Stimulated activated CD4-positive, alpha-beta T cell treated with anti-CD3 and anti-CD28 coated beads, TNF-alpha, amount 100 ng/mL, for 1 hour (primary cell): ENCODE measurements at places on chromosomes 7 and 10.

- DNase-seq, result no peak
Measured at GRCh38 chr10:61961278-61961677, 59.8 kb downstream of the ARID5B start.

GRCh38 chr7:21960922-21961321 is 15.2 kb upstream of the CDCA7L start:
- no peak for DNase-seq

DNA sequence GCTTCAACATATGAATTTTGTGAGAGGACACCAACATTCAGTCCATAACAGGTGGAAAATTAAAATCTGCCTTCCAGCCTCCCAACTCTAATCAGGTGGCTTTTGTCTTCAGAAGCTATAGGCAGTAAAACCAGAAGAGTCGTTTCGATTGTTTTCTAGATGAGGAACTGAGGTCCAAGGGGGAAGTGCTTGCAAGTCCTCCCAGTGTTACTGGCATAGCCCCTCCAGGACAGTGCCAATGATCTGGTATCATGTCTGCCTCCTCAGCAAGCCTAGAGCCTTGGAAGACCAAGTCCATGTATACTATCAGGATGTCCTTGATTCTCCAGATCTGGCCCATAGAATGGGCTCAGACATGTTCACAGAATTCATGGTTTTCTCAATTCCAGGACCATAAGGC is 16.9 kb downstream of the CYP26A1 start:
- no peak for DNase-seq

DNA sequence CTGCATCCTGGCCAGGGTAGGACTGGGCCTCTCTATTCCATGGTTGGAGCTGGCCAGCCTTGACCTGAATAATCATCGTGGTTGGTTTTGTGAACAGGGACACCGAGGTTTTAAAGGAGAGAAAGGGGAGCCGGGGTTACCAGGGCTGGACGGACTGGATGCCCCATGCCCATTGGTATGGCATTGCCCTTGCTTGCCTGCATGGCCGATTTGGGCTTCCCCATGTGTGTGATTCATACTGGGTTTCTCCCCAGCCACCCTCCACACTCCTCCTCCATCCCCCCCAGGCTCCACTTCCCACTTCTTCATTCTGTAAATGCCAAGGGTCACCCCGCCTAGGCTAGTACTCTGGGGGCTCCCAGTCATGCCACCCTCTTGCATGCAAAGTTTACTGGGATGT is 98.8 kb upstream of the MACROH2A2 start:
- no peak for DNase-seq

GRCh38 chr10:119522747-119523426 is 19.6 kb downstream of the RGS10 start:
- DNase-seq, result no peak

- no peak for DNase-seq
Measured at GRCh38 chr10:127283017-127283416, 86.6 kb upstream of the INSYN2A start.
